Posterior vena cava (tissue), 2 donors: ENCODE measurements at places on chromosomes 1 and 21.

DNA sequence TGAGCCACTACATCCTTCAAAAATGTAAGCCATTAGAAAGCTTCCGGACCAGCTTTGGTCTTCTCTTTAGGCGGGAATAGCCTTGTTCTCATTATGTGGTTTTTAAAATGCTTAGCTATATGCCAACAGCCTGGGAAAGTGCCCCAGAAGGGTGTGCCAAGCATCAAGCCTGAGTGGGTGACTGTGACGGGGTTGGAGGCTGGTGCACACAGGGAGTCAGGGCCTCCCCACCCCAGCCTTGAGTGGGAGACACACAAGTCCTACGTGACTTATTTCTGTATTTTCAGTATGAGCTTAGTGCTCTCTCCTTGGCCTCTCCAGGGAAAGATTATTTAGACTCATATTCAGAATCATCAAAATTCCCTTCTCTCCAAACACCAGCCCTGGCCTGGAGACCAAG, 9.8 kb downstream of the UBASH3A start:
- DNase-seq: no peak

DNA sequence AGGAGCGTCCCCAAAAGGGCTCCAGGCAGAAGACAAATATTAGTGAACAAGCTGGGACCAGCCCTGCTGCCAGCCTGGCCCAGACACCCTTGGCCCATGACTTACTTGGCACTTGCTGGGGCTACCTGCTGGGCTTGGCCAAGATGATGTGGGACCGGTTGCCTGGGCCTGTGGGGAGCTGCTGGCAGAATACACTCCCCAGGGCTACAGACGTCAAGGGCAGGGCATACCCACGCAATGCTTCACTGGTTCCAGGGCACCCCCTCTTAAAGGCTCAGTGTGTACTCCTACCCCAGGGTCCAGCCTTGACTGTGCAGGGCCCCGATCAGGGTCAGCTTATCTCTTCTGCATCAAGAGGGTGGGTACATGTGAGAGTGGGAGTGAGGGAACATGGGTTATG, 106.5 kb upstream of the SLC2A1 start:
- DNase-seq: no peak

- DNase-seq: no peak
Observed at GRCh38 chr1:178628637-178629251, 96.3 kb upstream of the RALGPS2 start.

GRCh38 chr1:153860285-153860684, 62.5 kb downstream of the GATAD2B start:
- no peak for DNase-seq

GRCh38 chr1:238135708-238136664, 245.3 kb upstream of the ZP4 start:
- no peak for DNase-seq

GRCh38 chr1:53617382-53617781, 121.6 kb downstream of the GLIS1 start:
- peak; percentile 75 for DNase-seq

DNA sequence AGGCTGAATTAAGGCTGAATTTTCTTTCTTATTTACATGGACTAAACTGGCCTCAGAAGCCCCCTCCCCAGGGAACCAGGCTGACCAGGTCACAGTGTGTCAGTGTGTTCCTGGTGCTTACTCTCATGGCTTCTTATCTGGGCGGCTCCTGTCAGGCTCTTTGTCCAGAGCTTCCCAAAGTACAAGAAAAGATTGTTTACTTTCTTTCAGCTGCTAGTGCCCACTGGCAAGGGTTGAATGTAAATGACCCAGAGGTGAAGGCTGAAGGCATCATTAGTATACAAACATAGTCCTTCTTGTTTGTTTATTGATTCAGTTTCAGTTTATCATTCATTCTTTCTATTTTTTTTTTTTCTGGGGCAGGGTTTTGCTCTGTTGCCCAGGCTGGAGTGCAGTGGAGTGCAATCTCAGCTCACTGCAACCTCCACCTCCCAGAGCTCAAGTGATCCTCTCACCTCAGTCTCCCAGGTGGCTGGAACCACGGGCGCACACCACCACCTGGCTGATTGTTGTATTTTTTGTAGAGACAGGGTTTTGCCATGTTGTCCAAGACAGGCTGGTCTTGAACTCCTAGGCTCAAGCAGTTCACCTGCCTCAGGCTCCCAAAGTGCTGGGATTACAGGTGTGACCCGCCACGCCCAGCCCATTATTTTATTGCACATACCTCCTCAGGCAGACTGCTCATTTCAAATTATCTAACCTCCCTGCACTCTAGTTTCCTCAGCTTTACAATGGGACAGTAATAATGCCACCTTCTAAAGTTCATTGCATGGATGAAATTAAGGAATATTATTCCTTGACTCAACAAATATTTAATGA, 9.8 kb upstream of the KDM4A start:
- peak; percentile 20 for DNase-seq

DNA sequence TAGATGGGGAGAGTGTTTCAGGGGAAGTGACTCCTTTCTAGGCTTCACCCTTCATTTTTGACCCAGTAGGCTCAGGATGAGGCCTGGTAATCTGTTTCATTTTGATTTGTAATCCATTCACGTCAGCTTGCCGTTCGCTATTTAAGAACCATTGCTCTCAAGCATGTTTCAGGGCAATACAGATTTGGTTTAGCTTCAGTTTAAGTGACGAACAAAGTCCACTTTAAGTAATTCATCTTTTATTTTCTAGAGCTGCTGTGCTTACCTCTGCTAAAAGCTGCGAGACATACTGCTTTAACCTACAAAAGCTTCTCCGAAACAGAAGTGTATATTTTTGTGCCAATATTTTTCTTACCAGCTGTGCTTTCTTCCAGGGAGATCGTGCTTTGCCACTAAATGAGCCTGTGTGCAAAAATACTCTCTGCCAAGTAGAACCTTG, 8.9 kb upstream of the FMO3 start:
- no peak for DNase-seq

- no peak for DNase-seq
Observed at GRCh38 chr1:84192681-84193080, 48.6 kb downstream of the PRKACB start.

- peak; percentile 87 for DNase-seq
Observed at GRCh38 chr1:15836772-15837669, 10.5 kb upstream of the SPEN start.

DNA sequence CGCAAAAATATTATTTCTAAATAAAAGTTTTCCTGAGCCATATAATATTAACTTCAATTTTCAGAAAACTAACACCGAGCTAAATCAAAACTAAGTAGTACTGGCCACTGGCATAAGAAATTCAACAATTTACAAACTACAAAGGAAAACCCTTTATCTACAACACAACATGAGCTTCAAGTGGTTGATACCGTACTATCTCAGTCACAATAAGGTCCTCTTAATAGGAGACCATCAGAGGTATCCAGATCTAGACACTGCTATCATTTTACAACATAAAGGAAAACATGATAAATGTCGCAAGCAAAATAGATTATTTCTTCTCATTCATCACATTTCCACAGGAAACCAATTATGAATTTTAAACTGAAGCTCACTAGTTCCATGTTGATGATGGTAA, 39.5 kb downstream of the GATAD2B start:
- DNase-seq: no peak

DNA sequence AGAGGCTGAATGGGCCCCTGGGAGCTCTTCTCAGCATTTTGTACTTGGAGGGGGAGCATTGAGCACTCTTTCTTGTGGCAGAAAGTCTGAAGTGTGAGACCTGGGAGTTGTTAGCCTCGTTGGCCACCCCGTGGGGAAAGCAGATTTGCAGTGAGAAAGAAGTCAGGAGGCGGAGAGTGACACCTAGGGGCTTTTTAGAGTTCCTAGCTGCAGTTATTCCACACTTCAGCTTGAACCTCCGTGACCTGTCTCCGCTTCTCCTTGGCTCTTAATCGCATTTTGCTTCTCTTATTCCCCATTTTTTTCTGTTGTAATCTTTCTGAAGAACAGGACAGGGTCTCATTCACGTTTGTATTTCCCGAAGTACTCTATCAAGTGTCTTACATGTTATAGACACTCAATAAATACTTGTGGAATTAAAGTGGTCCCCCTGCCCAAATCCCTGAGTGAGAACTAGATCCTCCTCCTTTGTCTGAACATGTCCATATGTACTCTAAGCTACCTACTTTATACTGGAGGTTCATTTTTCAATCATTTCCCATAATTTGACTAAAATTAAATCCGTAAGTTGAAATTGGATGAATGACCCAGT, 14.5 kb upstream of the C1orf141 start:
- no peak for DNase-seq

- no peak for DNase-seq
Observed at GRCh38 chr1:66366634-66367033, 167.3 kb upstream of the SGIP1 start.

DNA sequence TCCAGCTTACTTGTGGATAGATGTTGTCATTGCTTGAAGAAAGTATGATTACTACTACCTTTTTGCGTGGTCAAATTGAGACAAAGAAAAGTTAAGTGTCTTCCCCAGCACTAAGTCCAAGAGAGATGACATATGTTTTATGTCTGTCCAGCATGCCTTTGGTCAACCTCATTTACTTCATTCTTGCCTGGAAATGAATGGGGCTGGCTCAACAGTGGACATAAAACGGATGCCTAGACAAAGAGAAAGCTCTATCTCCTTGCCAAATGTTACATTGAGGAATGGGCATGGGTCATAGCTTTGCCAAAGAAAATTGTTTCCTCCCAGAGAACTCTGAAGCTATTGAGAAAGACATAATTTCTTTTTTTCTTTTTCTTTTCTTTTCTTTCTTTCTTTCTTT, 82.4 kb upstream of the PLPPR4 start:
- DNase-seq: no peak

DNA sequence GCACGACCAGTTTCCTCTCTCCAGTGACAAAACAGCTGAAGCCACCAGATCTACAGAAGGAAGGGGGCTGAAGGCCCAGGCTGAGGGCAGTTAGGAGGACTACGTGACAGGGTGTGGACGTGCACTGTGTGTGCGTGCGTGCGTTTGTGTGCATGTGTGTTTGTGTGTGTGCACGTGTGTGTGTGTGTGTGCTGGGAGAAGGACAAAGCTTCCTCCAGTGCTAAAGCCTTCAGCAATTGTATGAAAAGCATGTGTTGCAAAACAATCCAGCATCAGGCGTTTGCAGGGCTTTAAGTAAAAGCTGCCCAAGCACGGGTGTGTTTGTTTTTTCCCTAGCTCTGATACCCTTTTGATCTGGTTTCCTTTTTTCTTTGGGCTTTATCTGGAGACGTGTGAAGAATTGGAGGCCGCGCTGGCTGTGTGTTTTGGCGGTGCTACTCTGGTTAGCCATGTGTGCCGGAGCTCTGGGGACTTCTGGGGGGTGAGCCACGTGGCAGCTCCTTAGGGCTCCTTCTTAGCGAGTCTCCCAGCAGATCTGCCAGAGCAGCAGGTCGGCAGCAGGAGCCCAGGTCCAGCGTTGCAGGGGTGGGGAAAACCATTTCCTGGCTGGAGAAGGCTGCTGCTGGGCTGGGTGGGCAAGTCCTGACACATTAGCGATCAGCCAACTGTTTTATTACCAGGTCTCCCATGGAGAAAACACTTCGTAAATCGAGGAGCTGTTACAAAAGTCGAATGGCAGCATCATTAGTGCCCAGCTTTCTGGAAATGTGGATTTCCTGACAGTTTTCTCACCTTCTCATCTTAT, 73.4 kb downstream of the UCK2 start:
- no peak for DNase-seq

DNA sequence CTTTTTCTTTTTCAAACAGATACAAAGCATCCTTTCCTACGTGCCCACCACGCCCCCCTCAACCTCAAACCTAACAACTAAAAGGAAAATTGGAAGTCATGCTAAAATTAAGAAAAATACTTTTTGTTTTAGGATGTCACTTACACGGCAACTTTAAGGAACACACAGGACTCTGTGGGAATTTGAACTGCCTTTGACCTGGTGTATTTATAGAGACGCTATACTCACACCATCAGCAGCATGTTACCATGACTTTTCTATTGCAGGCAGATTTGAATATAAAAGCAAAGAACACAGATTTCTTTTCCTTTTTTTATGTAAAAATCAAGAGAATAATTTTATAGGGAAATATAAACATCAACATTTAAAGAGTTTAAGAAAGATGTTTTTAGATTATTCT, 198.2 kb downstream of the SIPA1L2 start:
- DNase-seq: no peak

GRCh38 chr21:16514316-16514715, 784.5 kb downstream of the USP25 start:
- DNase-seq: no peak

DNA sequence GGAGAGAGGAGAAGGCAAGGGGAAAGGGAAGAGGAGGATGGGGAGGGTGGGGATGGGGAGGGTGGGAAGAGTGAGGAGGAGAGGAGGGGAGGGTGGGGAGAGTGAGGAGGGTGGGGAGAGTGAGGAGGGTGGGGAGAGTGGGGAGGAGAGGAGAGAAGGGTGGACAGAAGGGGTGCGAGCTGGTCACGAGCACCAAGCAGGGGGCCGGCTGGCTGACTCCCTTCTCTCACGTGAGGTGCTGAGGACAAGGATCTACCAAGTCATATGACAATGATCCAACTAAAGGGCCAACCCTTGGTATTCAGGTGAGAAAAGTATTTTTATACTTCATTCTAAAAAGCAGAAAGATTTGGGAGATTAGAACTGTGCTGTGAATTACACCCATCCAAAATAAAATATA, 51.8 kb downstream of the COQ8A start:
- no peak for DNase-seq

GRCh38 chr1:221015159-221015790, 136.0 kb downstream of the HLX start:
- no peak for DNase-seq

DNA sequence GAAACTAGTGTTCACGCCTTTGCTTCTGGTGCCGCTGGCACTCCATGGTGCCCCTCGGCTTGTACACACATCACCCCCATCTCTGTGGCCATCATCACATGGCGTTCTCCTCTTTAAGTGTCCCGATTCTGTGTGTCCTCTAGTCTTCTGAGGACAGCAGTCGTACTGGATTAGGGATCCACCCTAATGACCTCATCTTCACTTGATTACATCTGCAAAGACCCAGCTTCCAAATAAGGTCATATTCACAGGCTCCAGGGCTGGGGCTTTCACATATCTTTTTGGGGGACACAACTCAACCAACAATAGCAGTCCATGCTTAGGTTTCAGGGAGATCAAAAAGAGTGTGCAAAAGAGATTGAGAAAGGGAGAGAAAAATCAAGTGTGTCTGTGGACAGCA, 64.9 kb downstream of the HLCS start:
- DNase-seq: no peak

GRCh38 chr1:217134857-217135568, 411.8 kb upstream of the ESRRG start:
- DNase-seq: no peak

- DNase-seq: no peak
Observed at GRCh38 chr1:44740179-44740617, 561 bp downstream of the KIF2C start.

GRCh38 chr1:166947398-166948043, 27.8 kb downstream of the ILDR2 start:
- DNase-seq: no peak

- DNase-seq: no peak
Observed at GRCh38 chr21:41234569-41234968, 66.6 kb downstream of the BACE2 start.
